Caki2 (cell line): ENCODE measurements at places on chromosomes 4 and X. TPM values are rescaled to one million over a fixed set of nuclear protein-coding genes. Genes with fewer than 3 reads are reported as not detected.

Gene OTC
- total RNA-seq, result not detected in 2 replicates

Gene TMPRSS11F
- not detected in 2 replicates for total RNA-seq

GRCh38 chrX:153407736-153408135, 3.5 kb upstream of the ZFP92 start:
- DNase-seq, result no peak

- no peak for DNase-seq
Measured at GRCh38 chrX:136497556-136498052, at the start of gene HTATSF1. Gene HTATSF1 (plus strand): TSS chrX:136497592. CDS start chrX:136497685, 93 bp downstream.

DNA sequence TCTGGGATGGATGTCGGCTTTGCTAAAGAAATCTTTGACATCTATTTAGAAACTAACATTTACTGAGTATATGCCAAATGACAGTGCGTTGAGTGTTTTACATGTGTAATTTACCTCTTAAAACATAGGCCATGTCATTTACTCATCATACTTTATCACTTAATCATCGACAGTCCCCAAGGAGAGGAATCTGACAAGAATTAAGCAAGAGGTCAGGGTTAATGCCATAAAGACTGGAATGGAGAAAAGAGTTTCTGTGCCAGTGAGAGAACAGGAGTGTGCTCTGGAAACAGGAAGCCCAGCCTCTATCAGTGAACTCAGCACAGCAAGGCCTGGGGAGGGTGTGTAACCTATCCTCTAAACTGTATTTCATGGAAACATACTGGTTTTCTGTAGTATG, 28.0 kb upstream of the AMOT start:
- DNase-seq, result no peak

Gene SLITRK2
- total RNA-seq, result 0.03 TPM in 1 of 2 replicates, not detected in the other
